ENCODE measurements at places on chromosomes 4 and X.

- DNase-seq: no peak
Measured at GRCh38 chrX:13520351-13520750, 49.0 kb upstream of the EGFL6 start.

GRCh38 chr4:159126716-159127115, 23.8 kb downstream of the RAPGEF2 start:
- DNase-seq: no peak

DNA sequence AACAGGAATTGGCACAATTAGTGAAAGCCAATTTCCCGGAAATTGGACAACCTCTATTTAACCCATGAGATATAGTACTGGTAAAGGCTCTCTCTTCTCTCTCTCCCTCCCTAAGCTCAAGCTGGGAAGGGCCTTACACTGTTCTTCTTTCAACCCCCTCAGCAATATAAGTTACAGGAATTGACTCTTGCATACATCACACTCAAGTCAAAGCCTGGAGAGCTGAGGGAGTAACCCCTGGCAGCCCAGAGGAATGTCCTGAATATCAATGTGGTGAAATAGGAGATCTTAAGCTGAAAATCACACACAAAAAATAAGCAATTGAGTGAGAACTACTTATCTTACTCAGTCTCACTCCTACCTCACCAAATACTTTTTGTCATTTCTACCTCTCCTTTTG, 186.9 kb upstream of the SPOCK3 start:
- DNase-seq: no peak

DNA sequence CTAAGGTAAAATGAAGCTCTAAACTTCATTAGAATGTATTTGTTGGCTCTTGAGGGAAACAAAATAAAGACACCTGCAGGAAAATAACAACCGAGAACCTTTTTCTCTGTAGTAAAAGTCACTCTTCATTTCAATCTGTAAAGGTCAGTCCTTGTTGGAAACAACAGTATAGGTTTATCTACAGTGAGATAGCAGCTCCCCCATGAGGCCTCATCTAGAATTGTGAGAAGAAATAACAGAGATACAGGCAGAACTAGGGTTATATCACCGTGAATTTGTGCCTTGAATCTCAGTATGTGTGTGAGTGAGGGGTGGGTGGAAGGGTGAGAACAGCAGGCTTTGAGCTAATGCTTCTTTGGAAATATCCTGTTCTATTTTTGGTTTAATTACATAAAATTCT, 107.8 kb upstream of the FMR1 start:
- DNase-seq: no peak

DNA sequence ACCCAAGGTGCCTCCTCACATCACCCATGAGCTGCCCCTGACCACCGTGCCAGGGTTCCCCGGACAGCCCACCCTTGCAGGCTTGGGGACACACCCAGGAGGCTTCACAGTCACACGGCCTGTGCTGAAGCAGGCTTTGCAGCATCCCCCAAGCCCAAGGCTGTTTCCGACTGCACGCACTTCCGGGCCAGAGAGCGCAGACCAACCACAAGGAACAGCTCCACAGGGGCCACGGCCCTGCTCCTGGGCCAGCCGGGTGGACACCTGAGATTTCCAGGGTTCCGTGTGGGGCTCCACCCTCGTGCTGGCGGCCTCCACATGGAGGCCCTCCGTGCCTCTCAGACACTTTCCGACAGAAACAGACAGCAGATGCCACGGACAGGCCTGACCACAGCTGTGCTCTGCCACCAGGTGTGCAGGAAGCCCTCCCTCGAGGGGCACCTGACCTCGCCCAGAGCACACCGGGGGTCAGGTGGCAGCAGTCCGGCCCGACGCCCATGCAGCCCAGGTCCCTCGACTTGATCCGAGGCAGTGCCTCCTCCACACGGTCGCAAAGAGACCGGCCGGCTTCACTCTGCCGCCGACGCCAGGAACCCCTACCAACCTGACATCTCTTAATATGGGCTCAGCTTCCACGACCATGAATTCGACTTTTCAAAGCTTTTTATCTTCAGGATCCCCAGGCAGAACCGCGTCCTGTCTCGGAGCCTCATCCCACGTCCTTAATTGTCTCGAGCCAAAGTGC, 8.0 kb downstream of the CTBP1 start:
- DNase-seq: no peak

Data from NCI-H226 (cell line).